RWPE1 (cell line): ENCODE measurements at places on chromosomes 7 and 10.

- peak; percentile 30 for DNase-seq
Observed at GRCh38 chr7:129780974-129781927, 169.7 kb downstream of the NRF1 start.

- no peak for DNase-seq
Observed at GRCh38 chr7:148661471-148661870, 37.2 kb upstream of the CUL1 start.

DNA sequence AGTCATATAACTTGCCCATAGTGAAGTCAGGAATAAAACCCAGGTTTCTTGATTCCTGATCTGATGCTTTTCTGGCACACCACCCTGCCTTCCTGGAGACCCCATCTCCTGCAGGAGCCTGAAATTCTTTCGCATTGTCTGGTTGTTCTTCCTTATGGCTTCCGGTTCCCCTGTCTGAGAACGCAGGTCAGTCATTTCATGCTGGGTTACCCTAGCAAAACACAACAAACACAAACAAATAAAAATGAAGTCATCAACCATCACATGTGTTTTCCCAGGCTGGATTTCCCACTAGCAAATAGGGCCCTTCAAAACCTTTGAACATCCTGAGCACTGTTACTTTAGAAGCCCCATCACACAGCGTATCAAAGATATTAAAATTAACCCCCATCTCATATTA lies 569.6 kb downstream of the LRMDA start:
- no peak for DNase-seq

GRCh38 chr7:42852531-42852930 lies 59.3 kb downstream of the C7orf25 start:
- DNase-seq: no peak

DNA sequence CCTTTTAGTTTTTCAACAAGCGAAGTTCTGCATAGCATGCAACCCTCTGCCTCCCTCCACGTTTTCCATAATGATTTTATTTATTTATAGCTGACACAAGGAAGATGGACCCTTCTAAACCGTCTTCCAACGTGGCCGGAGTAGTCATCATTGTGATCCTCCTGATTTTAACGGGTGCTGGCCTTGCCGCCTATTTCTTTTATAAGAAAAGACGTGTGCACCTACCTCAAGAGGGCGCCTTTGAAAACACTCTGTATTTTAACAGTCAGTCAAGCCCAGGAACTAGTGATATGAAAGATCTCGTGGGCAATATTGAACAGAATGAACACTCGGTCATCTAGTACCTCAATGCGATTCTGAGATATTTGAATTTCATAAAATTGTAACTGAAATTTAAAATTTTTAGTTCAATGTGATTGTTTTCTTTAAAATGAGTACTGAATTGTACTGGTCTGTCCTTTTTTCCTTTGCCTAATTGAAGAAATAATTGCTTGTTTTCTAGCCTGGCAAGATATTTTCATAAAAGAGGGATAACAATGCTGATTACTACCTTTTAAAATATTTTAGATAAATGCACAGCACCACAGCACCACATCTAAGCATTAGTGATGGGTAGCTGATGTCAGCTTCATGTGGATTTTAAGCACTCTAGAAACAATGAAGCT lies 41.5 kb upstream of the SLC39A12 start:
- DNase-seq: peak; percentile 34

- DNase-seq: no peak
Observed at GRCh38 chr10:133196936-133197758, 32.9 kb upstream of the UTF1 start.

DNA sequence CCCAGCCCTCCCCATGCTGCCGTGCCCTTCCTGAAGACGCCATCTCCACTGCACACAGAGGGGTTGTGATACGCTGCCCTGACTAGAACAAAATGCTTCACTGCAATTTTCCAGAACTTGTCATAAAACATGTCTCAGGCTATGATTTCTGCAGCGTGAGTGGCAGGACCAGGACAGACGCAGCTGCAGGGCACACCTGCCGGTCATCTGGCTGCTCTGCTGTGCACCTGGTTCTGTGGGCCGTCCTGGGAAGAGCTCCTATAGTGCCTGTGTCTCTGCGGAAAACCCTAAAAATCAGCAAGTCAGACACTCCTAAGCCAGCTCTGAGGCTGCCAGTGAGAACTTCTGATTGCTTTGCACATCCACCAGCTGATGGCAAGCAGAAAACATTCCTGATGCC lies 39.7 kb upstream of the DIP2C start:
- DNase-seq: no peak

- DNase-seq: no peak
Observed at GRCh38 chr7:88546808-88547207, 212.7 kb upstream of the ZNF804B start.

GRCh38 chr10:28111712-28112111 lies 112.8 kb upstream of the ODAD2 start:
- DNase-seq: no peak

GRCh38 chr7:25287291-25287690 lies 59.0 kb upstream of the NPVF start:
- DNase-seq: no peak

DNA sequence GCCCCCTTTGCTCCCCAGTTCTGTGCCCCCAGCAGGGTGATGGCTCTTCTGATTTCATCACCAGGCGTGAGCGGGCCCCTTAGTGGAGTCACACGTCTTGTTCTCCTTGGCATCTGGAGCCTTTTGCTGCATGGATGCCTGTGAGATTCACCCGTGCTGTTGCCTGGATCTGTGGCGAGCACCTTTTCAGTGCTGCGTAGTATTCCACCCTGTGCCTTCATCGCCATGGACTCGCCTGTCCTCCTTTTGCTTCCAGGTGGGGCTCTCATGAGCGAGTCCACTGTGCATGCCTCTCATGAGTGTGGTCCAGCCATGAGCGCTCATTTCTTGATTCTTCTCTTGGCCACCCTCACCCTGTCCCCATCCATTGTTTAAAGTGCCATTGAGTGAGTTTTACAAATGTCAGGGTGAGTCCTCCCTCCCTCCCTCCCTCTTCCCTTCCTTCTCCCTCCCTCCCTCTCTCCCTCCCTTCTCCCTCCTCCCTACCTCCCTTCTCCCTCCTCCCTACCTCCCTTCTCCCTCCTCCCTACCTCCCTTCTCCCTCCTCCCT lies 44.0 kb downstream of the UNCX start:
- no peak for DNase-seq

- DNase-seq: no peak
Observed at GRCh38 chr10:71520042-71520441, 123.3 kb downstream of the CDH23 start.

GRCh38 chr10:100043344-100043743 lies 33.6 kb upstream of the DNMBP start:
- peak; percentile 72 for DNase-seq

- no peak for DNase-seq
Observed at GRCh38 chr10:34351161-34351560, 463.9 kb downstream of the PARD3 start.

- no peak for DNase-seq
Observed at GRCh38 chr10:33101392-33101787, 143.4 kb upstream of the ITGB1 start.

GRCh38 chr10:10878963-10879362 lies 138.7 kb upstream of the CELF2 start:
- DNase-seq: no peak

- no peak for DNase-seq
Observed at GRCh38 chr7:134736381-134736780, 43.1 kb upstream of the CALD1 start.

- DNase-seq: no peak
Observed at GRCh38 chr7:155996718-155997280, 184.5 kb upstream of the SHH start.

- DNase-seq: no peak
Observed at GRCh38 chr10:109939315-109939961, 16.1 kb upstream of the XPNPEP1 start.

DNA sequence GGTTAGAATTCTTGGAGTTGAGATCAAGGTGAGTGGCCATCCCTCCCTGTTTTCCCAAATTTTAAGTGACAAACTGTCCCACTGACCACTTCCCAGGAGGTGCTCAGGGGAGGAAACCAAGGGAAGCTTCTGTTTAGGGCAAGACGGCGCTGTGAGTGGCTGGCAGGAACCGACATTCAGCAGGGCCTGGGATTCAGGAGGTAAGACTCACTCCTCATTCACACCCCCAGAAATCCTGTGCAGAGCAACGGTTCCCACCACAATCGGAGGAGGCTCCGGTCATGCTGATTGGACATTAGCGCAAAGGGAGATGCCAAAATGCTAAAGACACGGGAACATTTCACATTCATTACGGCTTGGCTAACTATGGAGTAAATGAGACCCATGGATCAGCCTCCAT lies 200.9 kb downstream of the GRID1 start:
- DNase-seq: no peak

- no peak for DNase-seq
Observed at GRCh38 chr7:155585951-155586350, 39.6 kb upstream of the CNPY1 start.

- DNase-seq: no peak
Observed at GRCh38 chr7:124130-124949, 68.0 kb upstream of the FAM20C start.

GRCh38 chr10:63324495-63324854 lies 141.3 kb downstream of the JMJD1C start:
- DNase-seq: no peak

GRCh38 chr7:87426160-87426559 lies 49.3 kb downstream of the ABCB4 start:
- DNase-seq: no peak

GRCh38 chr7:154503962-154504550 lies 451.9 kb downstream of the DPP6 start:
- DNase-seq: peak; percentile 25

DNA sequence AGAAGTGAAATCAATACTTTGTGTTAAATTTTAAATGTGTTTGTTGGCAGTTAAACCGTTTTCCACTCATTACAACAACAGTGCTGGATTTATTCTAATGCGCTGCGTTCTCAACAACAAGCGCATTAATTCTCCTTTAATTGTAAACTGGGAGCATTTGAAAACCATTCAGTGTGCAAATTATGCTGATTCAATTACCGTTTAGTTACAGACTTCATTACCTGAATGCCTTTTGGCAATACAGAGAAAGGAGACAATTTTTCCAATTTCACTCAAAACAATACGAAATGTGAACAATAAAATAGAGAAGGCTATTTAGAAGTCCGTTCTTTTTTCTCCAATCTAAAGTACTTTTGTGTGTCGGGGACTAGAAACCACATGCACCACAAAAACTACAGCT lies 4.2 kb downstream of the NXPH1 start:
- no peak for DNase-seq

DNA sequence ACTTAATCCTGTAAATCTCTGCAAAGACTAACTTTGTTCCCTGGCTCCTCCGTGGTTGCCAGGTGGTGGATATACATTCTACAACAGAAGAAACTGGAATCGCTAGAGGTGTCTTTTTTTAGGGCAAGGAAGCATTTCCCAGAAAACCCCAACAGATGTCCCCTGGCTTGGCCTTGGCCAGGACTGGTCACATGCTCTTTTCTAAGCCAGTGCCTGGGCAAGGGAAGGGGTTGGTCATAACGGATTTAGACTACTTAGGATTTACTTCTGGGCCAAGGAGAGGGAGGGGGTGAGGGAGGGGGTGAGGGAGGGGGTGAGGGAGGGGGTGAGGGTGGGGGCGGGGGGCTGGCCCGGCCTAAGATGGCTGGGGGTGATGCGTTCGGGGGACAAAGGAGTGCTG lies 105.7 kb downstream of the SNX10 start:
- DNase-seq: no peak

- DNase-seq: no peak
Observed at GRCh38 chr10:18158773-18159265, 18.6 kb downstream of the CACNB2 start.

DNA sequence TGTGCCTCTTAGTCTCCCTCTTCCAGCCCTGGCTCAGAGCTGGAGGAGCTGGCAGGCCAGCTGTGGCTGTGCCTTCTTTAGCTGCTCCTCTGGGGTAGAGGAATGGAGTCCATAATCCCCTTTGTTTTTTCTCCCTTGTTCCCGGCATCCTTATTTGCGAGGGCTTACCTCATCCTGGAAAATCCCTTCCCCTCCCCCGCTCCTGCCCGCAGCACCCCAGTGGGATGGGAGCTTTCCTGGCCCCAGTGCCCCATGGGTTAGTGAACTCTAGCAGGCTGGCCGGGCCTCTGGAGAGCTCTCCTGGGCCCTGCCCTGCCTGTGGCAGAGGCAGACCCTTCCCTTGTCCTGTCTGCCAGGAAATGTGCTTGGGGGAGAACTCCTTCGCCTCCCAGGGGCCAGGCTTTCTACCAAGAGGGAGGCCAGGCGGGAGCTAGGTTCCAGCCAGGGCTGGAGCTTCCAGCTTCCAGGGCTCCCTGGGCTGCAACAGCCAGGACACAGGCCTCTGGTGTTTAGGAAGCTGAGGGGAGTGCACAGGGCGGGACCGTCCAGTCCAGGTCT lies 16.5 kb upstream of the TRIM8 start:
- peak; percentile 65 for DNase-seq

DNA sequence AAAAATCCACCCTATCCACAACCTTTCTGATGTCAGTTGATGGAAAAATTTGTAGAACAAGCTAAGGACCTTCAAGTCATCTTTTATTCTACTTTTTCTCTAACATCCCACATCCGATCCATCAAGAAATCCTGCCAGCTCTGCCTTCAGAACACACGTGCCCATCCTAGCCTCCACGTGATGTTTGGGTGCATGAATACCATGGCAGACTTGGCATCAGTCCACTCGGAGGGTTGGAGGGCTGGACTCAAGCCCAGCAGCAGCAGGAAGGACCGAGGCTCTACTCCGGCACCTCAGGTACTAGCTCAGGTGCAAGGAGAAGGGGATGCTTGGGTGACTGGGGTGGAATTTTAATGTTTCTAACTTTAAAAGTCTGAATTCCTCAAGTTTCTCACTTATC lies 428.6 kb downstream of the DPP6 start:
- no peak for DNase-seq

DNA sequence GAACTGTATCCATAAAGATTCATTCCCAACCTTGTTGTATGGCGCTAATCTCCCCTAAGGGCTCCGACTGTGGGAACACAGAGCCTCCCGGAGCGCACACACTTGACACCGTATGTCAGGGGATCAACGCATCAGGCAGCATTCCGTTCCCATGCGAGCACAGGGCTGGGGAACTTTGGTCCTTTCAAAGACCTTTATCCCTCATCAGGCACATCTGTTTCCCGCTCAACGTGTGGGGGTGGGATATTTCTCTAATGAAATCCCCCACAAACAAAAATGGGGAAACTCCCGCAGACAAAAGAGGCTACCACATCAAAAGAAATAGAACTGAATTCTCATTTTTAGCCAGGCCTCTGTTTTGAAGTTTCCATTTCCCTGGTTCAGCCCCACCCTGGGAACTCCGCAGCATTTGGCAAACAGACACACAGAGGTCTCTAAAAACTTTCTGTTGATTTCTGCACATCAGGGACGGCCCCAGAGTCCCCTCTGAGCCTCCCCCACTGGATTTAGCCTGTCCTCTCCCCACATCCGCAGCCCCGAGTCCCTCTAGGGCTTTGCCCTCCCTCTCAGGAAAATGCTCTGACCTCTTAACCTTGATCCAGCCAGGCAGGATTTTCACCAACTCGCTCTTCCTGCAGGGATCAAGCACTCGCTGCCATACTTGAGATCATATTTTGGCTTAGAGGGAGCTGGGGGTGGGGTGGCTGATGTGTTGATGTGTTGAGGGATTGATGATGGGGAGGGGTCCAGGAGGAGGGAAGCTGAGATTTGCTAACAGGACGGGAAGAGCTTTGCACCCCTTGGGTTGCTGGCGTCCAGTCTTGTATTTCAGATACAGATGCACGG lies 6.6 kb downstream of the CPA5 start:
- DNase-seq: no peak

GRCh38 chr10:23742807-23743206 lies 303.9 kb downstream of the OTUD1 start:
- DNase-seq: no peak

- DNase-seq: no peak
Observed at GRCh38 chr10:38025283-38025682, 14.8 kb downstream of the ZNF33A start.
